COLO829 (cell line): ENCODE measurements at places on chromosomes 16 and 17.

DNA sequence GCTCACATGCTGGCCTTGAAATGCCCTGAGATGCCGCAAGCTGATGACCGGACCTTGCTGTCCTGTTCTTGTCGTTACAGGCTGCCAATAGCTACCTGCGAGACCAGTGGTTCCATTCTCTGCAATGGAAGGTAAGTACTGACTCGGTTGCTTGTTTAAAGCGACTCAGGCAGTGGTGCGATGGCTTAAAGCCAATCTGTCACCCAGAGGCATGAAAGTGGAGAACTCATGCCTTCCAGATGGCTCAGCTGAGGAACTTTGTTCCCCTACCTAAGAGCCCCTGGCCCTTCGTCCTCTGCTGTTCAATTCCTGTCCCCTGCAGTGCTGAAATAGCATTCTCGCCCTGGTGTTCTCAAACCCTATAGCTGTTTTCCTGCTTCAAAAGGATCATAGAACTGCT is 158.3 kb upstream of the PLCG2 start:
- no peak for DNase-seq

GRCh38 chr16:14549789-14550153 is 80.3 kb downstream of the PARN start:
- no peak for DNase-seq

GRCh38 chr16:27993587-27993986 is 69.9 kb downstream of the GSG1L start:
- DNase-seq: no peak

- DNase-seq: no peak
These were observed 2.9 kb upstream of the CXCL16 start for GRCh38 chr17:4742629-4743028.

GRCh38 chr17:10067446-10068143 is 130.8 kb downstream of the GAS7 start:
- DNase-seq: no peak

GRCh38 chr16:72860726-72861562 is 187.0 kb downstream of the ZFHX3 start:
- DNase-seq: no peak

- no peak for DNase-seq
These were observed 19.0 kb downstream of the LPCAT2 start for GRCh38 chr16:55527885-55528284.

DNA sequence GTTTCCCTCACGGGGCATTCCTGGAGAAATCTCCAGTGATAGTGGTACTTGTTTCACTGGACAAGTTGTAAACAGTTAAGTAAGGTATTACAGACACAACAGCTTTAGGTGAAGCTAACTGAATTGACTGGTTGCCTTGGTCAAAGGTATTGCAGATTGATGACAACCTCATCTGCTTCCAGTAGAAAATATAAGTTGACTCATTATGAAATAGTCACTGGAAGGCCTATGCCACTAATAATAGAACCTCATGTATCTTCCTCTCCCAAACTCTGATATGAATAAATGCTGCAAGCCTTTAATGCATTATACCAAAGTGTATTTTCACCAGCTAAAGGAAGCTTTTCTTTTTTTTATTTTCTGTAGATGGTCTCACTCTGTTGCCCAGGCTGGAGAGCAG is 44.8 kb downstream of the GLG1 start:
- no peak for DNase-seq

DNA sequence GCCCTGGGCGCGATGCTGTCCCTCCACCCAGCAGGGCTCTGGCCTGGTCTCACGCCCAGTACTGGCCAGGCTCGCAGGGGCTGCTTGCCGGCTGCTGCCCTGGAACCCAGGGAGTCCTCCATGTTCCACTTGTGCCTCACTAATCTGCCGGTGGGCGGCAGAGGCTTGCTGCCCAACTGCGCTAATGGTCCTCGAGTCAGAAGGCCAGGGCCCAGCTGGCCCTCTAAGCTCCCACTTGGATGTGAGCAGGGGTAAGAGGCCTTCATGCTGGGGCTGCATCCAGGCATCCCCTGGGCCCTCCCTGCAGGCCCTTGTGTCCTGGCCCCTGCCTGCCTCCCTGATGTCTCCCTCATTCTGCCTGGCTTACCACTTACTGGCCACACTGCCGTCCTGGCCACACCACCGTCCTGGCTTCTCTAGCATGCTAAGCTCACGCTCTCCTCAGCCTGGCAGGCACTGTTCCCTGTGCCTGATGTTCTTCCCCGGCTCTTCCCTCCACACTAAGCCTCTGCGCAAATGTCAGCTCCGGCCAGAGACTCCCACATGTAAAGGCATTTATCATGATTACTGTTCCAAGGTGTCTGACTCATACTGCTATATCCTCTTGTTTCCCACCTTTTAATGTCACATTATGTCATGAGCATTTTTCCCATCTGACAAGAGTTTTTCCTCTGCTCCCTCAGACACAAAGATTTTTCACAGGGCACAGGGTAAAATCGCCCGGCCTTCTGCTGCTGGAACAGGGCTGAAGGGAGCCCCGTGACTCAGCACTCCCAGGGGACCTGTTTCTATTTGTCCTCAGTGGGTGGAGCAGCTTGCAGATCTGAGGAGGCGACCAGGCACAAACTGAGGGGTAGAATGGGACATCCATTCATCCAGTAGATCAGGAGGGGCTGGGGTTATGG is 15.9 kb downstream of the B9D1 start:
- DNase-seq: peak; percentile 89

- no peak for DNase-seq
These were observed 16.9 kb downstream of the SYT17 start for GRCh38 chr16:19184823-19185509.

GRCh38 chr17:16507918-16508533 is 16.0 kb upstream of the LRRC75A start:
- DNase-seq: no peak

DNA sequence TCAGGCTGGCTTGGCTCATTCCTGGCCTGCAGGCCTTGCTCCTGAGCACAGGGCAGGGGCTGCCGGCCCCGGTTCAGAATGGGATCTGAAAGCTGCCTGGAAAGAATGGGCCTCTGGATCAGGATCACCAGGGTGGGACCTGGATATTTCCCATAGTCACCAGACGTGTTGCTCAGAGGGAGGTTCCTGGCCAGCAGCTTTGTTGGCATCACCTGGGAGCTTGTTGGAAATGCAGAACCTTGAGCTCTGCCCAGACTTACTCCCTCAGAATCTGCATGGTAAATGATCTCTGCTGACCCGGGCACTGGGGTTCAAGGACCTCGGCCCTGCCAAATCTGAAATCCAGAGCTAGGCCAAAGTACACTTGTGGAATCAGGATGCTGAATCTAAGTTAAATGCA is 29.5 kb upstream of the MED9 start:
- no peak for DNase-seq

- no peak for DNase-seq
These were observed 94.0 kb upstream of the SALL1 start for GRCh38 chr16:51244887-51245657.

- DNase-seq: no peak
These were observed 183.0 kb downstream of the FOXL1 start for GRCh38 chr16:86761111-86762031.

DNA sequence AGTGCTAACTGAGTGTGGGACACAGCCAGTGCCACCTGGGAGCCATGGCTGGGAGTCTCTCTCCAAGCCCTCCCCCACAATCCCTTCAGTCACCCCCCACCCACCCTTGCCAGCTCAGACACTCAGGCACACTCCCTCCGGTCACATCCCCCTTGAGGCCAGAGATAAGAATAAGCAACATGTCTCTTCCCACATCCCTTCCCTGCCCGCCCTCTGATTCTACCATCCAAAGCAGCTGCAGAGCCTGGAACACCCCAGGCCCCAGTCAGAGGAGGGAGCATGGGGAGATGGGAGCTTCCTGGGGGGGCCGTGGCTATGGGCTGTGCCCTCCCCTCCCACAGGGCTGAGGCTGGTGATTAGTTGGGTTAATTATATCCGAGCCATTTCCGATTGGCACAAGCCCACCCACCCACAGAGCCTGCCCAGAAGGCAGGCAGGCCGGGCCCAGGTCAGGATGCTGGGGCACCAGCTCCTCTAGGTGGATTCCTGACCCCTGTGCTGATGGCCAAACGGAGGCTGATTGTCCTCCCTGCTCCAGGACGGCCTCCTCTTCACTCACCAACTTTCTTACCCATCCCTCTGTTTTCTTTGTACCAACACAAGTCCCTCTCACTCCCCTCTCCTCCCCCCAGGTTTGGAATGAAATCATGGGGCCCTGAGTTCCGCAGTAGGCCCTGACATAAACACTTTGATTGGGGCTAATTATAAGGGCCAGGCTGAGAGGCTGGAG is 28.6 kb upstream of the MEIOC start:
- DNase-seq: no peak
